ENCODE measurements at places on chromosomes 16 and 17. TPM values are rescaled to one million over a fixed set of nuclear protein-coding genes. Genes with fewer than 3 reads are reported as not detected.

CD300LF gene
- not detected for total RNA-seq

NPIPB6 gene
- total RNA-seq, result 1.8 TPM

PYDC1 gene
- total RNA-seq, result not detected

DNA sequence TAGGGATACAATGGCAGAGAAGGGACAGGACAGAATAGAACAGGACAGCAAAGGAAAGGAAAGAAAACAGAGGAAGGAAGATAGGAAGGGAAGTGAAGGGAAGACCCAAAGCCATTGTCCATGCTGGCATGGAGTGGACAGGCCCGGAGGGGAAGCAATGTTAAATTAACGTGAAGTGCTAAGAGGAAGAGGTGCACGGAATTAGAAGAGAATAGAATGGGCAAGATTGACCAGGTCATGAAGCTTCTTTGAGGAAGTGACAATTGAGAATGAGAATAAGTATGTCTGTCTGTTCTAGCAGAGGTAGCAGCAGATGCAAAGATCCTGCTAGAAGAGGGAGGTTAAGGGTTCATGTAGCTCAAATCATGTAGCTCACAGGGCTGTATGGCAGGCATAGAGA, 117.2 kb downstream of the MAF start:
- no peak for DNase-seq

PARD6A gene
- total RNA-seq, result 11.2 TPM

CSH1 gene
- not detected for total RNA-seq

GRCh38 chr16:80366023-80366422, 174.8 kb upstream of the DYNLRB2 start:
- no peak for DNase-seq

GRCh38 chr17:58788199-58788598, 32.5 kb downstream of the PPM1E start:
- no peak for DNase-seq

HOXB6 gene
- total RNA-seq, result 0.21 TPM

TBC1D3H gene
- total RNA-seq, result not detected

SULT1A2 gene
- 0.24 TPM for total RNA-seq

WFDC1 gene
- not detected for total RNA-seq

DNA sequence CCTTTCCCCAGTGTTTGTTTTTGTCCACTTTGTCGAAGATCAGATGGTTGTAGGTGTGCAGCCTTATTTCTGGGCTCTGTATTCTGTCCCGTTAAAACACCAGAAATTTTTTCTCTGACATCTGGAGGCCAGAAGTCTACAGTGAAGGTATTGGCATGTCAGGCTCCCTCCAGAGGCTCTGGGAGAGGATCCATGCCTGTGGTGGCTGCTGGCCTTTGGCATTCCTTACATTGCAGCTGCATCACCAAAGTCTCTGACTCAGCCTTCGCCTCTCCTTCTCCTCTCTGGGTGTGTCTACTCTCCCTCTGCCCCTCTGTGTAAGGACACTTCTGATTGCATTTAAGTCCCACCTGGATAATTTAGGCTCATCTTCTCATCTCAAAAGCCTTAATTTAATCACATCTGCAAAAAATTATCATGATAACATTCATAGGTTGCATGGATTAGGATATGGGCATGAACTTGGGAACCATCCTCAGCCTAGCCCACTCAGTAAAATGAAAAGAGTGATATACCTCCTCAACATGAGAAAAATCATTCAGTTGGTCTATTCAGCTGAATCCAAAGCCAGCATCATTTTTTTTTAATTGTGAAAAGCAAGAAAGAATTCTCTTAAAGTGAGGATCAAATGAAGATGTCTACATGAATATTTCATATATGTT, 78.0 kb downstream of the MAP2K6 start:
- no peak for DNase-seq

KCNH4 gene
- 0.40 TPM for total RNA-seq

DNA sequence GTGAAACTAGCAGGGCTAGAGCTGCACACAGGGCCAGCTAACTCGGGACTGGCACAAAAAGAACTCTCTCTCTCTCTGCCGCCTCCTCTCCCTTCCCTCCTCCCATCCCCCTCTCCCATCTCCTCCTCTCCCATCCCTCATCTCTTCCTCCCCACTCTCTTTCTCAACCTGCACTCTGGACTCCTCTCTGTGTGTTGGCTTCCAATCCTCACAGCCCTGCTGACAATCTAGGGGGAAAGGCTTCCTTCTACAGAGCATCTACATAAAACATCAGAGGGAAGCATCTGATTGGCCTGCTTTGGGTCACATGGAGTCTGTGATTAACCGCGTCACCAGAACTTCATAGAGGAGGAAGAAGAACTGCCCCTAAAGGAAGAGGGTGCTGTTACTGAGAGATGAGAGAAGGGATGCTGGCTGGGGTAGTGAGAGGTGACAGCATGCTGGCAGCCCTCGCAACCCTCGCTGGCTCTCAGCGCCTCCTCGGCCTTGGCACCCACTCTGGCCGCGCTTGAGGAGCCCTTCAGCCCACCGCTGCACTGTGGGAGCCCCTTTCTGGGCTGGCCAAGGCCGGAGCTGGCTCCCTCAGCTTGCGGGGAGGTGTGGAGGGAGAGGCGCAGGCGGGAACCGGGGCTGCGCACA, 12.8 kb upstream of the ZFP90 start:
- DNase-seq, result no peak

DNA sequence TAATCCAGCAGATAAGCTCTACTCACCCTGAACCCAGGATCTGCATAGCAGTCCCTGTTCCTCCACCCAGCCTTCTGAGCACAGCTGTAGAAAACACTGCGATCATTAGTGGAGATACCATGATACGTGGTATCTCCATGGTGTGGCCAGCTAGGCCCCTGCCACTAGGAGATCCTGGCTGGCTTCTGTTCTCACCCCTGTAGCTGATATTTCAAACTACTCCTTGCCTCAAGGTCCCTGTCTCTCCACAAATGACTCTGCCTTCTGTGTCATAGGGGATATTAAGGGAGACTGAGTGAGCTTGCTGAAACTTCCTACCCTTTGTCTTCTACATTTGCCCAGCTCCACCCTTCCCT, 44.3 kb downstream of the ERN1 start:
- DNase-seq, result no peak

SLFN12L gene
- 34.5 TPM for total RNA-seq

TEX19 gene
- total RNA-seq, result not detected

DNA sequence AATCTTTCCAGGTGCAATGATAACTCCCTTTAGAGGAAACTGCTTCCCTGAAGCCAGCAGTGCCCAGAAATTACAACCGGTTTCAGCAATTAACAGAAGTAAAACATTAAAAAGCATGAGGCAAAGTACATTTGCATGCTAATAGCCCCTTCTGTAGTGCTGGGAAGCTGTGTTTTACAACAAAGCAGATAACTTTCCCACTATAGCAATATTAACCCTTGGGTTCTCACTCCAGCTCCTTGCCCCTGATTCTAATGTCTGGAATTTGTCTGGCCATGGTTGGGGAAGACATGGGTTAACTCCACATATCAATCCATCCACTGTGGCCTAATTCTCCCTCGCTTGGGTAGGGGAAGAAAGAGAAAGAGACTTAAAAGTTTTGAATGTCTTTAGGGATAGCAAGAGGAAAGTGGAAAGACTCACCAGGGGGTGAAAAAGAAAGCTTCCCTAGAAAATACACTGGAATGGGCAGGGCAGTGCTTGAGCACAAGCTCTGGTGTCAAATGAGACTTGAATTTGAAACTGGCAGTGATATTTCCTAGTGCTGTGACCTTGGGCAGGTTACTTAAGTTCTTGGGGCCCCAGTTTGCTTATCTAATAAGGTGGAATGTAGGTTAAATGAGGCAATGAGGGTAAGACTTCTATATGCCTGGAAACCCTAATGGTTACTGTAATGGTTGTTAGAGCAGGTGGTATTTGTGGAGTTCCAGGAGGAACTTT, 102.0 kb downstream of the SOX9 start:
- no peak for DNase-seq

FZD2 gene
- total RNA-seq, result not detected

- DNase-seq, result no peak
Measured at GRCh38 chr17:79702034-79702433, 28.7 kb upstream of the ENPP7 start.

SMARCE1 gene
- total RNA-seq, result 103 TPM

DNA sequence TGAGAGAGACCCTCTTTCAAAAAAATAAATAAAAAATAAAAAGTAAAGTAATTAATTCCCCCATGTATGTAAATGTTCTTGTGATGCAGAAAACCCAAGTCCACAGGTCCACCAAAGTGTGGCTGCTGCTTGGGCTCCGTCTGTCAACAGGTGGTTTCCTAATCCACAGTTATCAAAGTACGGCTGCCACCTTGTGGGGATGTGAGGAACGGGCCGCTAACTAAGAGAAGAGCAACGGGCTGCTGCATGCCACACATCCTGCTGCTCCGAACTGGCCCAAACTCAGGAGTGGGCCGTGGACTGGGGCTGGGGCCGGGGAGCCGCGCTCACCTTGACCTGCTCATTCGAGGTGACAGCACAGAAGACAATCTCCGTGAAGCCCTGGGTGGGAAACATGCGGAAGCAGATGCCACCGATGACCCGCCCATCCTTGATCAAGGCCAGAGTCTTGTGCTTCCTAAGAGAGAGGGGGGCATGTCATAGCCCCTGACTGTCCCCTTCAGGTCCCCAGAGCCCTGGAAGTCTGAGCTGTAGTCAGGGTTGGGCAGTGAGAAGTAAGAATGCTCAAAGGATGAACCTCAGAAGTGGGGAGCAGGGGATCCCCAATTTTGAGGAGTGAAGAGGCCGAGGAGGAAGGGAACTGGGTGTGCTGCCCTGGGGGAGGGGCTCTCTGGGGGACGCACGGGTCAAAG, 4.3 kb downstream of the KAT2A start:
- DNase-seq, result peak; percentile 90

ZPBP2 gene
- total RNA-seq, result 0.61 TPM

GRCh38 chr16:77060614-77061013, 130.4 kb upstream of the MON1B start:
- DNase-seq, result no peak

C16orf46 gene
- total RNA-seq, result 0.86 TPM

- no peak for DNase-seq
Measured at GRCh38 chr16:60061396-60061795, 1327.3 kb upstream of the GOT2 start.

SMIM5 gene
- not detected for total RNA-seq

DNA sequence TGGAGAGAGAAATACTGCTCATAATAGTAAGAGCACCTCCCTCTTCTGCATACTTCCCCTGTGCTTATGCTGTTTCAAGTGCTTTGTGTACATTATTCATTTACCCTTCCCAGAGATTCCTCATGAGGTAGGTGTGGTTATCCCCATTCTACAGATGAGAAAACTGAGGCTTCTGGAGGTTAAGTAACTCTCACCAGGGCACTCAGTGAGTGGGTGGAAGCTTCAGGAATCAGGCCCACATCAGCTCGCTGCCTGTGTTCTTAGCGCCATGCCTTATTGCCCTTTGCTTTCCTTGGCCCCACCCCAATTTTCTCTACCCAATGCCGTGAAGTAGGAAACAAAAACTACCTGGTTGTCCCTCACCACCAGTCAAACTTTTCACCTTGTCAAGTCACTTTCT, 18.1 kb upstream of the ITGB3 start:
- DNase-seq, result no peak

- no peak for DNase-seq
Measured at GRCh38 chr16:24977678-24978075, 37.5 kb downstream of the ARHGAP17 start.

DNA sequence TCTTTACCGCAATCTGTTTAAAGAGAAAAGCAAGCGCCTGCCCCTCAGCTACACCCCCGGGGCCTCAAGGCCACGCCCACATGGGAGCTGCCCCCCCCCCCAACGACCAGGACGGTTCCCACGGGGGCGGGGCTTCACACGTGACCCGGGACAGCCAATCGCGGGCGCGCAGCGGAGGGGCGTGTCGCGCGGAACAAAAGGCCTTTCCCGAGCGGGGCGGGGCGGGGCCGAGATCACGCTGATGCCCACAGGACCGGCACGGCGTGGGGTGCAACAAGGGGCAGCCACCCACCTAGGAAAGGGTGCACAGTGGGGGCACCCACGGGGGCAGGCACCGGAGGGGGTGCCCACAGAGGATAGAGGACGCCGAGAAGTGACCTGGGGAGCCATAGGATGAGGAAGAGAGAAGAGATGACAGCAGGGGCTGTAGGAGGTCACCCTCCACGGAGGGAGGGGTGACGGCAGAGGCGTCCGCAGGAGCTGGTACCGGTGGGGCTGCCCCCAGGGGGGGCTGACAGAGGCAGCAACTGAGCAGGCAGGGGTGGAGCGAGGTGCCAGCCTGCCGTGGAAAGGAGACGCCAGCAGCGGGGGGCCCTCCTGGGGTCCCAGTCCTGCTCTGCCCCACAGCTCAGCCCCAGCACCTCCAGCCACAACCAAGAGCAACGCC, 6.2 kb downstream of the UNKL start:
- peak; percentile 95 for DNase-seq

- DNase-seq, result no peak
Measured at GRCh38 chr16:24855678-24856077, 9.9 kb downstream of the SLC5A11 start.

PDPR gene
- total RNA-seq, result 15.7 TPM

FBXL19 gene
- total RNA-seq, result 21.0 TPM

SCIMP gene
- not detected for total RNA-seq

DNA sequence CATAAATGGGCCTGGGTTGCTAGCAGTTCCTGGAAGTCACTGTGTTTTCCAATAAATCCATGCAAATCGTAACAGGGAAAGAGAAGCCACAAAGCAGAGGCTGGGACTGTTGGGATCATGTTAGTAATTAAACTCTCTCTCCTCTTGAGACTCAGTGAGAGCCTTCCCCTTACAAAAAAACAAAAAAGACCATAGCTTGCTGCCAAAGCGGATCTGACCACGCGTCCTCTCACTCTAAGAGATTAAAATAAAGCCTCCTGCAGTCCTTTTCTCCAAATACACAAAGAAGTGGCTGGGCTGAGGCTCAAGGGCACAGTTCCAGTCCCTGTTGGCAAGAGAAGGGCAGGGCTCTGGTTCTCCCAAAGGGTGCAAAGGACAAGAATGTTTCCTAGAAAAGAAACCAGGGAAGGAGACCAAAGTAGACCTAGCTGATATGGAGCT, 38.5 kb downstream of the PIGL start:
- no peak for DNase-seq

- no peak for DNase-seq
Measured at GRCh38 chr17:15256689-15257088, 8.4 kb downstream of the PMP22 start.

NGFR gene
- 0.21 TPM for total RNA-seq

DNA sequence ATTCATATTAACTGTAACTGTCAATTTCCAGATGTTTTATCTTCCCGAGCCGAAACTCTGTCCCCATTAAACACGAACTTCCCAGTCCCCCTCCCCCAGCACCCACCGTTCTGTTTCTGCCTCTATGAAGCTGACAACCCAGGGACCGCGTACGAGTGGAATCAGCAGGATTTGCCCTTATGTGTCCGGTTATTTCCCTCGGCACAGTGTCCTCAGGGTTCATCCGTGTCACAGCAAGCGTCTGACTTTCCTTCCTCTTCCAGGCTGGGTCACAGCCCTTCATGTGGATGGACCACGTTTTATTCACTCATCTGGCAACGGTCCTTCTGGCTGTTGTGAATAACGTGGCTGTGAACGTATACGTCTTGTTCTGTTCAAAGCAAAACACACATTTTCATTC, 31.3 kb downstream of the METRNL start:
- DNase-seq, result no peak

C16orf54 gene
- 25.2 TPM for total RNA-seq

- no peak for DNase-seq
Measured at GRCh38 chr17:604765-605164, 109.9 kb downstream of the VPS53 start.

AARSD1 gene
- 43.1 TPM for total RNA-seq
